ENCODE measurements at places on chromosomes 6 and 20.
A peak's percentile ranks its signal among the peaks of the same experiment; 100 is the strongest.

- DNase-seq, result no peak
Measured at GRCh38 chr6:123515715-123516114, 121.0 kb downstream of the TRDN start.

DNA sequence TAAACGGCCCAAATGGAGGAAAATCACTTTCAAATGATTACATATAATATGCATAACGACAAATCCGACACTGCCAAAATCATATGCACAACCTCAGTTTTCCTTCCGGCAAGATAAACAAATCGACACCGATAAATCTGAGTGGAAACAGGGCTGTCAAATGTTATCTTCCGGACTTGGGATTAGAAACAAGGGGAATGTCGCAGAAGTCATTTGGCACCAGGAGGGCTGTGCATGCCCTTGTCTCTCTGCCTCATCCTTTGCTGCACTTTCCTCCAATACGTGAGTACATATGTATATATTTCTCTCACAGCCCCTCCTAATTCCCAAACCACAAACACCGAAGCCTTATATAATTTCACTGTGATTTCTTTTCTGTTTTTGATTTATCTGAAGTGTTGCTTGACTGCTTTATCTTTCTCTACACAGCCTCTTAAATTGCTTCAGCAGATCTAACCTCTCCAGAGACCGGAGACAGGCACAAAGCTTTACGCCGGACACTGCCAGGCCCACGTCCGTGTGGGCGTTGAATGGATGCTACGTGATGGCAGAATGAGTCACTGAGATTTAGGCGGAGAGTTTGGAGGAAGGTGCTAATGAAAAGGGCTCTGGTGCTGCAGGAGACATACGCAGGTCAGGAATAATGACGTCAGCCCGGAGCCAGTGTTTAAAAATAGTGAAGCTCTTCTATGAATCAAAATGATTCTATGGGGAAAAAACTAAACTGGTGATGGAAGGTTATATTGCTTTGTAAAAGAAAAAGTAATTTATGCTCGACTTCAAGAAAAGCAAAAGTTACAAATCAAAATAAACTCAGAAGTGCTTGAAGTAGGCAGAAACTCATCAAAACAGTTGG, 21.0 kb upstream of the PRELID3B start:
- DNase-seq, result no peak

DNA sequence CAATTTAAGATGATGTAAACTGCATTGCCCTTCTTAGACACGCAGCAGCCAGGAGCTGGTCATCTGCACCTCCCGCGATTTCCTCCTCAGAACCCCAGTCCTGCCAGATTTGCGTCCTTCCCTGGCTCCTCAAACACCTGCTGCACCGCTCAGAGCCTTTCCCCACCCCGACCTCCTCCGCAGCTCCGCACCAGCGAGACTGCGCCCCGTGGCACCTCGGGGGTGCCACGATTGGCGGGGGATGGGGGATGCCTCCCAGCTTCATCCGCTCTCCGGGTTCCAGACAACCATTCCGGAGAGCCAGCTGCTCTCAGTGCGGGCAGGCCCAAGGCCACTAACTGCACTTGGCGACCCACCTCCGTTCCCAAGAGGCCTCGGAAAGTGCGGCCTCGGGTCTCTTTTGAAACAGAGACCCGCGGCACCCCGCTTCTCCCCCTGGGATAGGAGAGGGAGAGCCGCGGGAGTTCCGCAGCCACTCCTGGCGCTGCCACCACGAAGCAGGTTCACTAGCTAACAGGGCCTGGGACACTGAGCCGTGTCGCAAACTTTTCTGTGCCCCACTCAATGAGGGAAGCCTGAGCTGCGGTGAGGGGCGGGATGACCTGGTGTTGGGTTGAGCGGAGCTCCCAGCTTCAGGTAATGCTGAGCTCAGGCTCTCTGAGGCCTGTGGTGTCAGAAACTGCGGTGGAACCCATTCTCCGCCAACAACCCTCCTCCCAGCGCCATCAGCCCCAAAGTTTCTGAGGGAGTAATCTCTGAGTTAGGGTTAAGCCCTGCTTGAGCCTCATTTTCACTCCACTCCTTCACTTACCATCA, 7.3 kb upstream of the TFAP2A start:
- DNase-seq, result peak; percentile 49

GRCh38 chr20:36543184-36544133, 2.1 kb downstream of the MYL9 start:
- DNase-seq, result no peak

DNA sequence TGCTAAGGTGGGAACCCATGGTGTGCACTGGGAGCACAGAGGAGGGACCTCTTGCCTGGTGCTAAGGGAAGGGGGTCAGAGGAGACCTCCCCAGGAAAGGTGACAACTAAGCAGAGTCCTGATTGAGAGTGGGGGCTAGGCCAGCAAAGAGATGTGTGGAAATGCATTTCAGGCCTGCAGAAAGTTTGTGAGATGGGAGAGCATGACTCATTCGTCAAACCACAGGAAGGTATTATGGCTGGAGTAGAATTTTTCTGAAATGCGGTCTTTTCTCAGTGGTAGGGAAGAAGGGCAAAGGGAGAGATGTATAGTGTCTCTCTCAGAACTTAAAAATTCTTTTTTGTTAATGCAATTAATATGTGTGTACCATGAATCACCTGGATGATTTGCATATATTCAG, 23.6 kb upstream of the EDN1 start:
- no peak for DNase-seq

DNA sequence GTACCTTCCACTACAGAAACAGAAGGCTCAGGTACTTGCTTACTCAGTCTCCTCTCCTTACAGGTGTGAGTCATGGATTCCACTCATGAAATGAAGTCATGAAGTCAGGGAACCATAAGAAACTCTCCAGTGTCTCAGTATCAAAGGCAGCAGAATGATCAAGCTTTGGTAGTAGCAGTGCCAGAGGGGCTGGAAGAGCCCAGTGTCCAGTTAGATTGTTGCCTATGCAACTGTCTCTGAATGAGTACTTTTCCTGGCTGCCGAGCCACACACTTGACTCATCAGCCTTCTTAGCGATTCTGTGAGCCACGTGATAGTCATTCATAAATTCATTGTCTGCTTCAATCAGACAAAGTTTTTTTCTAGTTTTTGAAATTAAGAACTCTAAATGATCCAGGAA, 52.2 kb upstream of the DTNBP1 start:
- DNase-seq, result no peak

GRCh38 chr6:99547526-99547925, 20.9 kb downstream of the CCNC start:
- no peak for DNase-seq

GRCh38 chr6:108874470-108875160, 26.4 kb downstream of the ARMC2 start:
- DNase-seq, result no peak

DNA sequence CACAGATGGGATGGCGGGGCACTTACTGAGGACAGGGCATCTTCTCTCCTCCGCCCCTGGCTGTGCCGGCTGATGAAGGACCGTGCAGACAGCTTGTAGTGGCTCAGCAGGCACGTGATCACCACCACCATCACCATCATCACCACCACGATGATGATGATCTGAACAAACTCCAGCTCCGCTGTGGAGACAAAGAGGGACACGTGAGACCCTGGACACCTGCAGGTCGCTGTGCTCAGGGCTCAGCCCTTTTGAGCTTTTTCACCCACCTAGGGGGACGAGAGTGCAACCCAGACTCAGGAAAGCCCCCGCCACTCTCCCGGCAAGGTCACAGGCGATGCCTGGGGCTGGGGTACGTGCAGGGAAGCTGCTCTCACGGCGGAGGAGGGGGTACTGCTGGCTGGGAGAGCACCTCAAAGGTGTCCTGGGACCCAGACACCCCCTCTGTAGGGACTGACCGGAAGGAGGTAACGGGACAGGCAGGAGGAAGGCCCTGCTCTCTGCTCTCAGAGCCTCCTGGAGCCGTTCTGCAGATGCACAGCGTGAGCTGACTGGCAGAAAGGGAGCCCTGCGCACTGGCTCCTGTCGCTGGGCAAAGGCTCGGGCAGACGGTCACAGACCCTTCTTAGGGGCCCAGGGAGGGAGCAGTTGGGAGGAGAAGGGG, 39.4 kb upstream of the ZBP1 start:
- DNase-seq, result no peak

- no peak for DNase-seq
Measured at GRCh38 chr6:137248702-137249101, 29.5 kb upstream of the IFNGR1 start.

DNA sequence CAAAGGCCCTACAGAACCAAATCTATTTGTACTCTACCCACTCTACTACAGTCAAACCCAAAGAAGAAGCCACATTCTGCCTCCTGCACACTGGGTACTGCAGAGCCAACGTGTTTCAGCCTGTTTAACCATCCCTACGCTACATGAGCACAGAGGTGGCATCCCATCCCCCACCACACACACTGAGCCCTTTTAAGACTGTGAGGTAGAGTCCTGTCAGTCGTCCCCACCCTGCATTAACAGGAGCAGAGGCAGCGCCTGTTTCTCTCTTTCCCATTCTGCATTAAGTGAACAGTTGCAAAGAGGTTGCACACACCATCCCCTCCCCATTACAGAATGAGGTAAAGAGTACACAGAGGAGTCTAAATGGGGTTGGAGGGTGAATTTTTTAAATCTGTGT, 5.2 kb upstream of the RSPH4A start:
- DNase-seq, result no peak

DNA sequence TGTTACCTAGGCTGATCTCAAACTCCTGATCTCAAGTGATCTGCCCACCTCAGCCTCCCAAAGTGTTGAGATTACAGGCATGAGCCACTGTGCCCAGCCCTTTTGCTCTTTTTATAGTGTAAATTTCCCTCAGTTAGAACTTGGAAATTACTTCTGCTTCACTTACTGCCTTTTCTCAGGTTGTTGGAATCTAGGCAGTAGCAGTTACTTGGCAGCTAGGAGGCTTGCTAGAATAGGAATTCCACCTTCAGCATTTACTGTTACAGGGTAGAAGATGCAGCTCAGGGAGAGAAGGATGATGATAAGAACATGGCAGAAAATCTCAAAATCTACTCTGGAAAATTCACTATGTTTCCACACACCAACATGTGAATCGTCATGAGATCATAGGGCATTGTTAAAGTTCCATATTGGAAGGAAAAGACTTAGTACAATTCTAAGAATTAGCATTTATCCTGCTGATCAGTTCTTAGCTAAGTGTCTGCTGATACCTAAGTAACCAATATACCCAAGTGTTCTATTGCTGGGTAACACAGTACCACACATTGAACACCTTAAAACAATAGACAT, 182.2 kb downstream of the SLC16A10 start:
- no peak for DNase-seq

Measured in right kidney (tissue), 9 donors.